Hindlimb muscle (tissue), 1 donor: ENCODE measurements at places on chromosomes 1 and 21. TPM values are rescaled to one million over a fixed set of nuclear protein-coding genes. Genes with fewer than 3 reads are reported as not detected.

ADGRL2 gene
- 75.7 TPM for polyA plus RNA-seq

DNA sequence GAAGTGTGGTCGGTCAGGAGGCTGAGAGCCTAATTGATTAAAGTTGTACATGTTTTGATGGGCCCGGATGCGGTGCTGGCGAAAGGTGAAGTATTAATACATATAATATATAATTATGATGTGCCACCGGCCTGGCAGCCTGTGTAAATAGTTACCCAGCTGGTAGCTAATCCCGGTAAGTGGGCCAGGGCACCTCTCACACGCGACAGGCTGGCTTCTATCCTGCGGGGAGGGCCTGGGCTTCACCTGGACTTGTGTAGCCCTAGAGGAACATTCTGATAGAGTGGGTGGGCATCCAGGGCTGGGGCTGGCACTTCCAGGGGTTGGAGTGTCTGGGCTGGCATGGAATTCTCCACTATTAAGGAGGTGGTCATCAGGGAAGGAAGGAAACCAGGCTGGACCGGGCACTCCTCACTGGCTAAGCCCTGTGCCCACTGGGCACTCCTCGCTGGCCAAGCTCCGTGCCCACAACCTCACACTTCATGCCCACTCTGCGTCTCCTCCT lies 48.3 kb downstream of the IGSF21 start:
- no peak for DNase-seq

DNA sequence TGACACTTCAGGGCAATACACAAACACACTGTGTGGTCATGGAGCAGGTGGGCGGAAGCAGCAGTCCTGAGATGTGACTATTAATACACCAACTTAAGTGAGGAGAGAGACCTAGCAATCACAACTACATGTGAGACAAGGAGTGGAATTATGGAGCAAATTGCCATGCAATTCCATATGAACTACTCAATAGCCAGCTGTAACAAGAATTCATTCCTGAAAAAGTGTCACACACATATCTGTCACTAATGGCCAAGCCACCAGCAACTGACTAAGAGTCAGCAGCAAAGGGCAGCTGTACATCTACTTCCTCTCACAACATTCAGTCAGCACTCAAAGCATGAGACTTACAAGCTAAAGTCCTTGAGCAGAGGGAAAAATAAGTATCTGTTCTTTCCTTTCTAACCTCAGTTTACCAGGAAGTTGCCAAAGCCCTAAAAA lies 46.2 kb downstream of the GPR3 start:
- no peak for DNase-seq

DNA sequence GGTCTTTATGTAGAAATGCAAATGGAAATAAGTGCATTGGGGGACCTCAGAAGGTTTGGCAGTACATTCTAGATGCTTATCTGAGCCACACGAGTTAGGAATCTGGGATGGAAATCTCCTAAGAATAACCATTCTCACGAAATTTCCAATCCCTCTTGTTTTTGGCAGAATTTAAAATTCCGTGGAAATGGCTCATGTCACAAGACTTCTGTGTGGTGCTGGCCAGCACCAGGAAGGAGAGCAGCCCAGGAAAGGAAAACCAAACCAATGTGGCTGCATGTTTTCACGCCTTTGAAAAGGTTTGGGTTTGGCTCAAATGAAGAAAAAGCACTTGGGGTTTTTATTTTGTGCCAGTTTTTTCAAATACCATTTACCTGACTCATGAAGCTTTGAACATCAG lies 80.1 kb upstream of the KCNK2 start:
- no peak for DNase-seq

GRCh38 chr1:67522793-67523192 lies 92.6 kb upstream of the SERBP1 start:
- DNase-seq = no peak
